Astrocyte of the cerebellum (primary cell): ENCODE measurements at places on chromosomes 13 and 19.

DNA sequence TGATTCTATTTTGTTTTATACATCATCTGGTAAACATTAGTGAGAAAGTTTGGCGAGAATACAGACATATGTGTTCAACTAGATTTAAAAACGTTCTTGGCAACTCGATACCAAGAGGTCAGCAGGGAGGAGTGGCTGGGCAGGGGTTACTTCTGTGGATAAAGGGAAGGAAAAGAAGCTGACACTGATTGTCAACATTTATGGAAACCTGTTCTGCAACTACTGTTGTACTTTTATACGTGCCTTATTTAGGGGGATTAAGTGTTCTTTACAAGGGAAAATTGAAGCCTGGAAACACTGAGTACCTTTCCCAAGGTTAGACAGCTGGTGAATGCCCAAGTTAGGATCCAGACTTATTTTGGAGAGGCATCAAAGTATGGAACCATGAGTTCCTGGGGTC, 65.0 kb downstream of the MTUS2 start:
- no peak for DNase-seq

GRCh38 chr13:72864142-72865011, 82.4 kb downstream of the PIBF1 start:
- DNase-seq = peak; percentile 11

GRCh38 chr13:35964011-35964862, 166.9 kb downstream of the DCLK1 start:
- no peak for DNase-seq

- DNase-seq = no peak
Observed at GRCh38 chr13:68257111-68257842, 1027.1 kb upstream of the PCDH9 start.

DNA sequence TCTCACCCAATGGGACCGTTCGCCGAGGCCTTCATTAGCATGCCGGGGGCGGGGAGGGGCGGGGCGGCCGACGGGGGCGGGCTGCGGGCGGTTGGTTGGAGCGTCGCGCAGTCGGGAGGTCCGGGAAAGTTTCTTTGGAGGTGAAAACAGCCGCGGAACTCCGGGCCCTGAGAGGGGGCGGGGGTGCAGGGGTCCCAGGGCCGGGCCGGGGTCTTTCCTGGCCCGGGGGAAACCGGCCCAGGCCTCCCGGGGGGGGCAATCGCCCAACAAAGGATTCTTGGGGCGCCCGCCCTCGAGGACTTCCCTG, at the start of gene HMG20B:
HMG20B (plus strand) TSS at position 90 of the 307 bp plus-strand sequence. CDS start 366 bp downstream, outside the sequence.
- DNase-seq = no peak

GRCh38 chr13:24742294-24742693, 21.7 kb upstream of the RNF17 start:
- DNase-seq = no peak

DNA sequence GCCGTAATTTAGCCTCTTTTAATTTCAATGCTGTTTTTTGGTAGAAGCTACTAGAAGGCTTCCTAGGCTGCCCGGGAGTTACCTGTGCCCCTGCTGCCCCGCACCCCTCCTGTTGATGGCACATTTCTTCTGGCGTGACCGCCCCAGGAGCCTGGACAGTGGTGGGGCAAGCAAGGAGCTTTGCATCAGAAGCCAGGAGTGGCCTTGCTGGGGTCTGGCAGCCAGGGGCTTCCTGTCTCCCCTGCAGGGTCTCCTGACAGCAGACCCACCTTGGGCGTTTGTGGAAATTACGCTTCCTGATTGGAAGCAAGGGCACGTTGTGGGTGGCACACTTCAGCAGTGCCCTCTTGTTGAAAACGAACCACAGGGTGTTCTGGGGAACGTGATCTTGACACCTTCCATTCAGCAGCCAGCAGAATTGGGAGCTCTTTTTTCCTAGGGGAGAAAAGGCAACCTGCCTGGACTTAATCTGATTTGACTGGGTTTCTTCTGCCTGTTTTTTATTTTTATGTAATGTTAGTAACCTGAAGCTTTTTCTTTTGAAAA, 90.0 kb upstream of the TEX29 start:
- no peak for DNase-seq
